ENCODE measurements at places on chromosomes 12 and 14. TPM values are rescaled to one million over a fixed set of nuclear protein-coding genes. Genes with fewer than 3 reads are reported as not detected.

The PGF gene
- total RNA-seq: 3.5 TPM

The PTCSC3 gene
- total RNA-seq: not detected

The ACSS3 gene
- total RNA-seq: not detected

The TMEM132D gene
- total RNA-seq: not detected

The HCAR1 gene
- 0.04 TPM for total RNA-seq

The AKAP5 gene
- 0.25 TPM for total RNA-seq

The WNT1 gene
- not detected for total RNA-seq

The EMP1 gene
- total RNA-seq: 82.5 TPM

The HOXC9 gene
- 10.6 TPM for total RNA-seq

The KRT83 gene
- 5.4 TPM for total RNA-seq

The ADAMTS20 gene
- not detected for total RNA-seq

The LRRC23 gene
- 16.4 TPM for total RNA-seq

The AP1G2 gene
- 58.5 TPM for total RNA-seq

The SLC17A8 gene
- not detected for total RNA-seq

The PEX5 gene
- total RNA-seq: 34.3 TPM
